ENCODE measurements at places on chromosomes 13 and 19.

DNA sequence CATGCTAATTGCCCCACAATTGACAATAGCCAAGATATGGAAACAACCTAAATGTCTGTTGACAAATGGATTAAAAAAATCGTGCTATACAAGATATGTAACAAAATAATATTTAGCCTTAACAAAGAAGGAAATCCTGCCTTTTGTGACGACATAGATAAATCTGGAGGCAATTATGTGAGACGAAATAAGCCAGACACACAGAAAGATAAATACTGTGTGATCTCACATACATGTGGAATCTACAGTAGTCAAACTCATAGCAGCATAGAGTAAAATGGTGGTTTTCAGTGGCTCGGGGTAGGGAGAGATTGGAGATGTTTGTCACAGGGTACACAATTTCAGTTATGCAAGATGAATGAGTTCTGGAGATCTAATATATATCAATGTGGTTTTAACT lies 895.8 kb downstream of the SLITRK6 start:
- no peak for DNase-seq

DNA sequence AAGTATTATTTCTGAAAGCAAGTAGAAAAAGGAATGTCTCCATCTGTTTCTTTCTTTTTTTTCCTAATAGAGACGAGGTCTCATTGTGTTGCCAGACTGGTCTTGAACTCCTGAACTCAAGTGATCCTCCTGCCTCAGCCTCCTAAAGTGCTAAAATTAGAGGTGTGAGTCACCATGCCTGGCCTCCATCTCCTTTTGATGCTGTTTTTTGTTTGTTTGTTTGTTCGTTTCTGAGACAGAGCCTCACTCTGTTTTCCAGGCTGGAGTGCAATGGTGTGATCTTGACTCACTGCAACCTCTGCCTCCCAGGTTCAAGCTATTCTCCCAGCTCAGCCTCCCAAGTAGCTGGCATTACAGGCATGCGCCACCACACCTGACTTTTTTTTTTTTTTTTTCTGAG lies 14.5 kb upstream of the ABCC4 start:
- no peak for DNase-seq

DNA sequence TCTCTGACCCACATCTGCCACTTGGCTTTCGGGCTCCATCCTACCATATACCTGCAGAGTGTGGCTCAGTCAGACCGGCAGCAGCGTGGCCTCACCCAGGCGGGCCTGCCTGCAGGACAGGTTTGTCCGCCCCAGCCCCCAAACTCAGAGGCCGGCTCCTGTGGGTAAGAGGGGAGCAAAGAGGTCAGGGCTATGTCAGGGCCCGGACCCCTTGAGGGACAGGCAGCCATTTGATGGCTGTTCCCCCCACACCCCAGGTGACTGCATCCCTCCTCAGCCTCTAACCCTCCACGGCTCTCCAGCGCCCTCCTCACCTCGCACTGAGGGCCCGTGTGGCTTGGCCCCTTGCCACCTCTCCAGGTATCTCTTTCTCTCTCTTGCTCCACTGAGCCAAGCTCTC lies 12.3 kb upstream of the ZBTB32 start:
- no peak for DNase-seq

DNA sequence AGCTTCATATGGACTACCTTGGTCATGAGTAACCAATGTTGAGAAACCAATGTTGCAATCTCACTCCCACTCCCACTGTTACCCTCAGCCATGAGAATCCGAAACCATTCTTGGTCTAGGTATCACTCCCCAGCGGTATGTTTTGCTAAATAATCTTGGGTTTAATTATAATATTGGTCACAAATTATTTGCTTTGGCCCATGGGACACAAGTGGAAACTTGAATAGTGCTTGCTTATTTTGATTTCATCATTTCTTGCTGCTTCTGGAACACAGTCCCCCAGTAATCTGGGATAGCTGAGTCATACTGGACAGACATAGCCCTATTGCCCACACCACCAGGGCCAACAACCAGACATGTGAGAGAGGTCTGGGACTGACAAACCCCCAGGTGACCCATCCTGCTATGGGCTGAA lies 171.6 kb upstream of the IPO5 start:
- DNase-seq = no peak

GRCh38 chr13:113080901-113081521 lies 24.6 kb upstream of the F7 start:
- DNase-seq = no peak

DNA sequence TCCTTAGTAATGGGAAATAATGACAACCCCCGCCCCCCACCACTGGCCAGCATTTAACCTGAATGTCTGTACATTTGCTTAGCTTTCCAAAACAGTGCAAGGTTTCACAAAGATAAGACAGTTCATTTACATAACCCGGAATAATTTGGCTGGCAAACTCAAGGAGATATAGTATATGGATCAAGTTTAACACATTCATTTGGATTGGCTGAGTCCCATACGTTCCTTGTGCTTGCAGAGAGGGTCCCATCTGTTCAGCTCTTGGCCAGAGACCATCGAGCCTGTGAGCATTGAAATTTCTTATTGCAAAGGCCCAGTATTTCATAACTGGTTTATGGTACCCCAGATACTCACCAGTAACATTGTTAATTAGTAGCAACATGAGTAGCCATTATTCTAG lies 116.5 kb downstream of the GPC6 start:
- DNase-seq = no peak

DNA sequence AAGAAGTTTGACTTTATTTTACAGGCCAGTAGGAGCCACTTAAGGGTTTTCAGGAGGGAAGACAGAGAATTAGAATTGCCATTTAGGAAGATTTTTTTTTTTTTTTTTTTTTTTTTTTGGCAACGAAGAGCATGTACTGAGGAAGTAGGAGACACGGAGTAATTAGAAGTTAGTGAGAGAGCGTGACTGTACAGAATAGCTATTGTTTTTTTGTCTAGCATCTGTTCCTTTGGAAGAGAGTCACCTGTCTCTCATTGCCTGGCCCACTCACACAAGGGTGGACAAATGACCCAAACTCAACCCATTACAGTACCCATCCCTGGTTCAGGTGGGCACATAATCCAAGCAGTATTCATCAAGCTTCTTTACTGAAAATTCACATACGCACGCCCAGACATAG lies 166.7 kb downstream of the LACC1 start:
- DNase-seq = no peak

DNA sequence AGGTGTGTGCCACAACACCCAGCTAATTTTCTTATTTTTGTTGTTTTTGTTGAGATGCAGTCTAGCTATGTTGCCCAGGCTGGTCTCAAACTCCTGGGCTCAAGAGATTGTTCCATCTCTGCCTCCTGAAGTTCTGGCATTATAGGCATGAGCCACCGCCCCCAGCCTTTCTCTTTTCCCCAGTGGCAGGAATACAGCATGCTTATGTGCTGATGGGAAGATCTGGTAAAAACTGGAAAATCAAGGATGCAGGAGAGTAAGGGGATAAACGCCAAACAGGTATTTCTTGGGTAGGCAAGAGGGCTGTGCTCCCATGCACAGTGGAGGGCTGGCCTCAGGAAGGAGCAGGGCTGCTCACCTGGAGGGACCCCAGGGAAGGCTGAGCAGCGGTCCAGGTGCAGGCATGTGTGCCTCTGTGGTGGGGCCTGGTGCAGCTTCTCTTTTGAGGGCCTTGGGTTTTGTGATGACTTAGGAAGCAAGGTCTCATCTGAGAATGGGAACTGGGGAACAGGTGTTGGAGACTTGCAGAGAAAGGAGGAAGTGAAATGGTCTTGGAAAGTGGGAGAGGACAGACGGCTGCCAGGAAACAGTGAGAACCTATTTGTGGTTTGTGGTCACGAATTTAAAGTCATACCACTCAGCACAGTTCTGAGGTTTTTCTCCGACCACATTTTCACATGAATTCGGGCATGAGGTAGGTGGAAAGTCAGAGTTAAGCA lies 106.5 kb downstream of the TEX26 start:
- DNase-seq = peak; percentile 35

DNA sequence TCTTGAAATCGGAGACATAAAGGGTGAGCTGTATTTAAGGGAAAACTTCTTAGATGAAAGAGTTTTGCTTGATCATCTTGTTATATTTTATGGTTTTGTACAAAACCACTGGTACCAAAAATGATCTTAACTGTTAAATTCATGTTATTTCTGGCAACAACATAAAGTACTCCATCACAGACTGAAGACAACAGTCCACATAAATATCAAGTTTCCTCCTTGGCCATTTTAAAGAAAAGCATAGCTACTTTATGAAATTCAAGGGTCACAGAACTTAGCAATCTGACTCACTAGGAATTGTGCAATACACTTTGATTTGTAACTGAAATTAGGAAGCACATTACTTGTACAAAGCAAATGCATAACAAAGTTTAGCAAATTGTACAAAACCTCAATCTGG lies 66.3 kb downstream of the TBC1D4 start:
- no peak for DNase-seq

DNA sequence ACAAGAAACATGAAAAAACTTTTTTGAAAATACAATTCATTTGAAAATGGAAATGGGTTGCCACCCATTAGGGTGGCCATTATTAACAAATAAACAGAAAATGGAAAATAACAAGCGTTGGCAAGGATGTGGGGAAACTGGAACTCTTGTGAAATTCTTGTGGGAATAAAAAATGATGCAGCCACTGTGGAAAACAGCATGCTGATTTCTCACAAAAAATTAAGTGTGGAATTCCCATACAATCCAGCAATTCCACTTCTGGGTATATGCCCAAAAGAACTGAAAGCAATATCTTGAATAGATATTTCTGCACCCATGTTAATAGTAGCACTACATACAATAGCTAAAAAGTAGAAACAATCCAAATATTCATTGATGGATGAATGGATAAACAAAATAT lies 165.2 kb downstream of the DCLK1 start:
- no peak for DNase-seq

GRCh38 chr13:101567841-101568240 lies 115.4 kb downstream of the ITGBL1 start:
- DNase-seq = no peak

- DNase-seq = no peak
These were observed 3.8 kb downstream of the SLAIN1 start for GRCh38 chr13:77701305-77701704.

GRCh38 chr19:31613683-31614219 lies 264.5 kb upstream of the TSHZ3 start:
- DNase-seq = no peak

GRCh38 chr19:55311397-55311796 lies 13.7 kb downstream of the TMEM150B start:
- no peak for DNase-seq

DNA sequence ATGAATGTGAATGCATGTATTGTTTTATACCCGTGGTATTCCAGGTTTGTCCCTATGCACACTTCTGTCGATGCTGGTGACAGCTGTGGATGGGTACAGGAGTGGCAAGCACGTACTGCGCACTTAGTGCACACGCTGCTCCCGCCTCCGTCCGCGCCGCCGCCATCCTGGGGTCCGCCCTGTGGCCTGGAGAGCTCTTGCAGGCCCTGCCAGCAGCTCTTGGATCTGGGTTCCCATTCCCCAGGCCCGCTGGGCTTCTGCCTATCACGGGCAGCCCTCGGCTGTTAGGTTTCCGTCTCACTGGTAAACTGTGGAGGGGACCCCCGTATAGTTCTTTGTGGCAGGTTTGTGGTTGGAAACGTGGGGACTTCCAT lies 4.0 kb downstream of the GNA11 start:
- no peak for DNase-seq

GRCh38 chr13:76822698-76823267 lies 63.4 kb downstream of the KCTD12 start:
- peak; percentile 36 for DNase-seq

GRCh38 chr13:72170571-72170970 lies 303.6 kb upstream of the DACH1 start:
- no peak for DNase-seq
